ENCODE measurements at places on chromosomes 5 and 9. TPM values are rescaled to one million over a fixed set of nuclear protein-coding genes. Genes with fewer than 3 reads are reported as not detected.

Gene BNC2
- total RNA-seq, result not detected

Gene TMEM215
- total RNA-seq, result not detected

Gene TLR4
- 10.0 TPM for total RNA-seq

Gene TMEM174
- not detected for total RNA-seq

Gene PLAC8L1
- 1.7 TPM for total RNA-seq

Gene HMMR
- 112 TPM for total RNA-seq

Gene EIF4E1B
- 2.4 TPM for total RNA-seq

Data from OCI-LY7 (cell line).